ENCODE measurements at places on chromosomes 5 and 9.
A peak's percentile ranks its signal among the peaks of the same experiment; 100 is the strongest.

DNA sequence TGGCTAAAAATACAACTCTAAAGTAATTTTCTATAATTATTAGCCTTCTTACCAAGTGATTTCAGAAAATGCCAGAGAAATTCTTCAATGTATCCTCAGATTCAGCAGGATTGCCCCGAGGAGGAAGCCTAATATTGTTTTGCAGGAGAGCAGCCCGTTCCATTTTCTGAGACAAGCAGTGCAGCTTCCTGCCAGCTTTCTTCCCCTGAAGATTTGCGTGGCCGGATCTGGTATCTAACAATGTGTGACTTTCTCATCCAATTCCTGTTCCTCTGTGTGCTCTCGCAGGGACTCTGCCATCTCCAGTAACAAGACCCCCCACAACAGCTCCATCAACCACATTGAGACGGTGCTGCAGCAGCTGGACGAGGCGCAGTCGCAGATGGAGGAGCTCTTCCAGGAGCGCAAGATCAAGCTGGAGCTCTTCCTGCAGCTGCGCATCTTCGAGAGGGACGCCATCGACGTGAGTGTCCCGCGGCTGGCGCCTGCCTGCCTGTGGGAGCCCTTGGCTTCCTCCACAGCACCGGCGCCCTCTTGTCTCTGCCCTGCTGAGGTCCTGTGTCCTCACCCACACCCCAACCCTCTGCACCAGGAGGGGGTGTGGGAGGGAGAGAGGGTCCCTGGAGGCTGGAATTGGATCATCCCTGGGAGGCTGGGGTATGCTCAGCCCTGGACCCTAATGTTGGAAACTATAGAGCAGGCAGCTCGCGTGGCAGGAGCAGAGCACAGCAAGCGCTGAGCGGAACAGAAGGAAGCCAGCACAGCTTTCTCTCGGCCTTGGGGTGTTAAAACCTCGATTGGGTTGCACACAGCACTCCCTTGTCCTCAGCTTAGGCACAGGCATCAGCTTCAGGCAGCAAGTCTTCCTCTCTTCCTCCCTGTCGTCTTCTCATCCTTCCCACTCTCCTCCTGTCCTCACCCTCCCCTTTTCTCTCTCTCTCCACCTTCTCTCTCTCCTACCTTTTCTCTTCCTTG lies 216.2 kb downstream of the TRIO start:
- no peak for DNase-seq

DNA sequence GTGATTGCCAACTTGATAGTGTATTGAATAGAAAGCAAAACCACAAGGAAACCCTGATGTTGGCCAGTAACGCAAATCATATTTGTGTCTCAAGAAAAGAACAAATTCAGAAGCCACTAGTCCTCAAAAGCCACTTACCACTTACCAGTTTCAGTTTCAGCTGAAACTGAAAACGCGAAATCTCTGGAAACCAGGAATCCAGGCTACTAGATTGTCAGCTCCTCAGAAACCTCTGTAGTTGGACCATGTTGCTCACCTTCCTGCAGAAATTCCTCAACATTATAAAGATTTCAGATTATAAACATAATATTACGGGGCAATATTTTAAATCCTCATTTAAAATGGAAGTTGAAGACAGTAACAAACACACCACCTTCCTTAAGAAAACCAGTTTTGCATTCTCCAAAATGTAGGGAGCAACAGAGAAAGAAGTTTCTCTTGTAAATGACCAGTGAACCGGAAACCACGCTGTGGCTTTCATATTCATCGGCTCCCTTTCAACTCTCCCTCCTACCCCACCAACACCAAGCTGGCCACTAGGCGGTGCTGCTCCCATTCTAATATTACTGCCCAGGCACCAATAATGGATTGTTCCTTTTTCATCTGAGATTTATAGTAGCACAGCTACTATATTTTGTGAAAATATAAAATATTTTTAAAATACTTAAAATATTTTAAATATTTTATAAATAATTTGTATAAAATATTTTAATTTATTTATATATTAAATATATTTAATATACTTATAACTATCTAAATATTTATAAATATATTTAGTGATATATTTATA lies 8.7 kb upstream of the TMED7 start:
- peak; percentile 80 for DNase-seq

GRCh38 chr5:134545070-134545868 lies 19.8 kb downstream of the JADE2 start:
- no peak for DNase-seq

- DNase-seq: no peak
Observed at GRCh38 chr5:33369485-33370465, 71.0 kb upstream of the TARS1 start.

GRCh38 chr5:119207105-119207504 lies 136.2 kb downstream of the DMXL1 start:
- DNase-seq: no peak

DNA sequence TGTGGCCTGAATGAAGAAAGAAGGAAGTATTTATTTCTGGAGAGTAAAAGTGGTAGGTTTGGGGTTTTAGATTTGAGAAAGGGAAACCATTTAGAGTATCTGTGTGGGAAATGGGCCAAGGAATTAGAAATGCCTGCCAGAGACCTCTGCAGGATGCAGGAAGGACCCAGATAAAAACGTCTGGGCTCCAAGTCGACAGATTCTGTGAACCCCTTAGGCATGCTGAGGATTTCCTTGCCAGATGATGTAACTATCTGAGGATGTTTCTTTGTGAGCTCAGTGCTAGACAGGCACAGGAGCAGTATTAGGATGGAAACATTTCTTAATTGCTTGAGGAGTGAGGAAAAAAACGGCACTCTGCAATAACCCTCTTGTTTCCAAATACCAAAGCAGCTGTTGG lies 251.8 kb upstream of the DMRT1 start:
- DNase-seq: no peak

DNA sequence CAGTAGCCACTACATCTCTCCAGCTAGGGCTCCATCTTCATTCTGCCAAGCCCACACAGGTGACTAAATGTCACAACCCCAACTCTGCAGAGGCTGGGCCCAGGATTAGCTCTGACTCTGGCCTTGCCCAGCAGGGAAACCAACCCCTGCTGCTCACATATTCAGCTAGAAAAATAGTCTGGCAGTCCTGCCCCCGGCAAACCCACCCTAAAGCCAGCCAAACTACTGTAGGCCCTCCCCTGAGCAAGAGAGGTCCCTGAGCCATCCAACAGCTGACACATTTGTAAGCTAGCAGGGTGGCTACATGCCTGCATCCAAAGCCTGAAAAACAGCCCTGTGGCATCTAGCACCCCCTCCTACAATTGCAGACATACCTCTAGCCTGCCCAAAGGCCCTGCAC lies 11.3 kb upstream of the HAVCR2 start:
- no peak for DNase-seq

GRCh38 chr9:74277532-74277931 lies 219.6 kb upstream of the RORB start:
- peak; percentile 13 for DNase-seq

DNA sequence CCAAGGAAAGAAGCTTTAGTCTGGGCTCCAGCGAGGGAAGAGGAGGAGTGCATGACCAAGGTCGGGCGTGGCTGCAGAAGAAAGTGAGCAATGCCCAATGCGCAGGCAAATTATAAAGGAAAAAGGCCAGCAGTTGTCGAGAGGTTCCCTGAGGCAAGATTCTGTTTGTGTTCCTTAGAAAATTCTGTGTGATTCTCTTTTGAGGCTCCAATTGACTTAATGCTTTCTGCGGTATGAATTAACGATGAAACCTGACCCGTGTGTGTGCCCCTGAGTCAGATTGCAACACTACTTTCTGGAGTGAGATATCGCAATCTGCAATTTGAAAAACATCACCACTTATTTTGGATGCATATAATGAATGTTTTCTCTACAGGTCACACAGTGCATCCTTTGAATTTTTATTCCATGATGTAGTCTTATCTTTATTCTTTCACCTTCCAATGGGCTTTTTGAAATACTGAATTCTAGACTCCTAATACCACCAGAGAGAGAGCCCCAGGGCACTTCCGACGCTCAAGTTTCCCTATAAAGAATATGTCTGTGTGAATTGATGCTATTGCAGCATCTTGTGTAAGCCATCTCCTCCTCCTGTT lies 117.9 kb upstream of the IL6ST start:
- DNase-seq: no peak

- DNase-seq: no peak
Observed at GRCh38 chr5:33964132-33964700, 20.3 kb downstream of the SLC45A2 start.

DNA sequence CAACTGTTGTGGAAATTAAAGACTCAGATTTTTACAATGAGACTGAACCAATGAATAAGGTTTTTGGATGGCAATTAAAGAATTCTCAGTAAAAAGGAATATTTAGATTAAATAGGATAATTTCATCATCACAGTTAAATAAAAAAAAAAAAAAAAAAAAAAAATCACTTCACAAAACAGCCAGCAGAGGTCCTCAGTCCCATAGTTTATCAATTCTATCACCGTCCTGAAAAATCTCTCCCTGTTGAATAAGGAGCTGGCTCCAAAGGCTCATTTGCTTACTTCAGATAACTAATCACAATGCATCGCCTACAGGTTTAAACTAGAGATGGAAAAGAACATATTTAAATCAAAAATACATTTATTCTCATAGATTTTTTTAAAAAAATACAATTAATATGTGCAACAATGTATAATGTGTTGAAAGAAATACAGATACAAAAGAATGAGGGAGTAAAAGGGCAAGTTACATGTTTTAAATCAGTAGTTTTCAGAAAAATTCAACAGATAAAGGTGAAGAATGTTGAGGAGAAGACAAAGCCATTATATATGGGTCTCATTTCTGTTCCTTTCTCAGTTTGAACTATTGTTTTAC lies 175.8 kb upstream of the CHD1 start:
- no peak for DNase-seq

- DNase-seq: no peak
Observed at GRCh38 chr5:71830681-71831539, 111.8 kb downstream of the CARTPT start.

DNA sequence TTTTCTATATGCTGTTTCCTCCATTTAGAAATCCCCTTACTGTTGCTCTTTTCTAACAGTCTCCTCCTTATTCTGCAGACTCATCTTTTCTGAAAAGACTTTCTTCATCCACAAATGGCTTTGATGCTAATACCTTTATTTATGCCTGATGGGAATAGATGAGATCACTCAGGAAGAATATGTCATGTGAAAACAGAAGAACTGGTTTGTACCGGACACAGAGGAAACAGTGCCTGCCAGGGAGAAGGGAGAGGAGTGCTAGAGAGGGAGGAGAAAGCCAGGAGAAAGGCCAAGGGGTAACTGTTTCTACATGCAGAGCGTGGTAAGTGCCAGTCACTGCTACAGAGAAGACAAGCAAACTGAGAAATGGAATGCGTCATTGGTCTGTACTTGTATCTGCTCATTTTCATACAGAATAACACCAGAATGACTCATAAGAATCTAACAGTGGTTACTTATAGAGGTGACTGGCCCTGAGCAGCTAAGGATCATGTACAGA lies 45.9 kb upstream of the PJA2 start:
- no peak for DNase-seq

GRCh38 chr5:133354323-133355185 lies 257.8 kb downstream of the FSTL4 start:
- DNase-seq: no peak

- DNase-seq: peak; percentile 10
Observed at GRCh38 chr5:7849681-7850394, 1.1 kb downstream of the CFAP90 start.

GRCh38 chr9:137313956-137314560 lies 12.0 kb upstream of the NRARP start:
- no peak for DNase-seq

DNA sequence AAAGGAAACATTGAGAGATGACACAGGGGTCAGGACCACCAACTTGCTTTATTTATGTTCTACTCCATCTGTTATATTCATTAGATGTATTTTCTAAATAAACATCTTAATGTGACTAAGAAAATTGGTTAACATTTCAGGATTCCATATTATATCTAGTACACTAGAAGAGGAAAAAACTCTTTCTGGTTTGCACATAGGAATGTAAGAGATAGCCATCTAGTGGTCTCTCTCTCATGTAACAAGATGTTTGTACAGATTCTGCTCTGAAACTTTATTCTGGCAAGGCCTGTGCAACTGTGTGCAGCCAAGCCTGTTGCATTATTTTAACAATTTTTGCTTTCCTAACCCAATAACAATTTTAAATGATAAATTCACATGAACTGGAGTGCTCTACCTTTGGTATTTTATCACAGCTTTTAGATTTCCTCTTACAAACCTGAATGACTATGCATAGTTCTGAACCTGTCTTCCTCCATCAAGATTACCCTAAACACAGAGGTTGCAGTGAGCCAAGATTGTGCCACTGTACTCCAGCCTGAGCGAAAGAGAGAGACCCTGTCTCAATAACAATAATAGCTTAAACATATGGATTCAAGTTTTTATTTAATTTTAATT lies 148.2 kb downstream of the GIN1 start:
- no peak for DNase-seq

DNA sequence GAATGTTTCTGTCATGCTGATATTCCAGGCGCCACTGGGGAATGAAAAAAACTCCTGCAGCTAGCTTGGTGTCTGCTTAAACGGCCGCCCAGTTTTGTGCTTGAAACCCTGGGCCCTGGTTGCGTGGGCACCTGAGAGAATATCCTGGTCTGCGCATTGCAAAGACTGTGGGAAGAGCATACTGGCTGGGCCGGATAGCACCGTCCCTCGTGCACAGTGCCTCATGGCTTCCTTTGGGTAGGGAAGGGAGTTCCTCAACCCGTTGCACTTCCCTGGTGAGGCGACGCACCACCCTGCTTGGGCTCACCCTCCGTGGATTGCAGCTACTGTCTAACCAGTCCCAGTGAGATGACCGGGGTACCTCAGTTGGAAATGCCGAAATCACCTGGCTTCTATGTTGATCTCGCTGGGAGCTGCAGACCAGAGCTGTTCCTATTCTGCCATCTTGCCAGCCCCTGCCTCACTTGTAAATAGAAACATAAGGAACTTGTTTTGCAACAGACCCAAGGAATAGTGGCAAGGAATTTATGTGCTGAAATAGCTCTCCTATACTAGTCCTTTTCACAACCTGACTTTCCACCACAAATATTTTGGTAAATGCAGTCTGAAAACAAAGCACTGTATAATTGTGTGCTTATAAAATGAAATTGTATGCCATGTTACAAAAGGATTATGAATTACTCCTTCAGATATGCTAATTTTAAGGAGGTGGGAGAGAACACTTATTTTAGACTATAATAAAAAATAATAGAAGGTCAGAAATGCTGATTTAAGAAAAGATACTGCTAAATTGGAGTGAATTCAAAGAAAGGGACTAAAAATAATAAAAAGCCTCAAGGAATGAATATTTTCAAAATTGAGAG lies 90.3 kb downstream of the ADAMTSL1 start:
- DNase-seq: no peak

- DNase-seq: no peak
Observed at GRCh38 chr9:71052287-71052686, 69.1 kb downstream of the TRPM3 start.

- no peak for DNase-seq
Observed at GRCh38 chr9:115122937-115123336, 5.0 kb upstream of the TNC start.

DNA sequence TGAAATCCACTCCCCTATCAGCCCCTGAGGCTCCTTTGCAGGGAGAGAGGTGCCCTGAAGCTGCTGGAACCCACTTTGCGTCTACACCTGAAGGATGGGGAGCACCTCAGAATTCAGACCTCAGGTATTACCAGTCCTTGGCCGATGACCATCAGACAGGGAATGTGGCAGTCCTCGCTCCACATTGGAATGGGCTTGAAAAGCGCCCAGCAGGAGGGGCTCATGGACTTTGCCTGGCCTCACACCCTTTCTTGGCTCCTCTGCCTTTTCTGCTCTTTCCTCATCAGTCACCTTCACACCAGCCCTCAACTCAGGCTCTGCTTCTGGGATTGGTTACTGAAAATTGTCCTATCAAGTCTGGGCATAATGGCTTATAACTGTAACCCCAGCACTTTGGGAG lies 83.9 kb downstream of the BARX1 start:
- no peak for DNase-seq

GRCh38 chr9:121286973-121287741 lies 19.2 kb downstream of the GSN start:
- DNase-seq: no peak

All from activated gamma-delta T cell treated with Interleukin-2 at 50 U/mL for 16 hours (primary cell).